ENCODE measurements at places on chromosomes 5 and 9. TPM values are rescaled to one million over a fixed set of nuclear protein-coding genes. Genes with fewer than 3 reads are reported as not detected.

TAF11L5 gene
- not detected for total RNA-seq

ACOT12 gene
- total RNA-seq = not detected

TMEM215 gene
- total RNA-seq = not detected

NIPSNAP3A gene
- 28.5 TPM for total RNA-seq

C9orf153 gene
- 0.09 TPM for total RNA-seq

FTMT gene
- not detected for total RNA-seq

GABRA1 gene
- total RNA-seq = not detected

SPATA31D3 gene
- not detected for total RNA-seq

GLDC gene
- total RNA-seq = 1.8 TPM

RPL12 gene
- 1,331 TPM for total RNA-seq

CCDC127 gene
- 4.3 TPM for total RNA-seq

FANCG gene
- total RNA-seq = 13.2 TPM

RANBP17 gene
- 12.4 TPM for total RNA-seq

PCDHGC4 gene
- 1.4 TPM for total RNA-seq

GAPT gene
- not detected for total RNA-seq

SH3PXD2B gene
- total RNA-seq = 19.5 TPM

SH3RF2 gene
- total RNA-seq = 4.3 TPM

ZNF462 gene
- total RNA-seq = 5.2 TPM

RLN2 gene
- 0.28 TPM for total RNA-seq

SPINK5 gene
- total RNA-seq = not detected

HTR1A gene
- not detected for total RNA-seq

AGXT2 gene
- not detected for total RNA-seq

STPG3 gene
- not detected for total RNA-seq

AMACR gene
- total RNA-seq = 5.6 TPM

MYMK gene
- total RNA-seq = not detected

NUP188 gene
- 44.7 TPM for total RNA-seq

CEL gene
- 0.28 TPM for total RNA-seq

SLCO6A1 gene
- not detected for total RNA-seq

NMUR2 gene
- total RNA-seq = not detected

URM1 gene
- total RNA-seq = 43.2 TPM

PCDHAC1 gene
- 0.19 TPM for total RNA-seq

Measured in endothelial cell of coronary artery (primary cell).